ENCODE measurements at places on chromosomes 7 and 10.

GRCh38 chr10:93821051-93821772 lies 63.5 kb downstream of the LGI1 start:
- no peak for DNase-seq

DNA sequence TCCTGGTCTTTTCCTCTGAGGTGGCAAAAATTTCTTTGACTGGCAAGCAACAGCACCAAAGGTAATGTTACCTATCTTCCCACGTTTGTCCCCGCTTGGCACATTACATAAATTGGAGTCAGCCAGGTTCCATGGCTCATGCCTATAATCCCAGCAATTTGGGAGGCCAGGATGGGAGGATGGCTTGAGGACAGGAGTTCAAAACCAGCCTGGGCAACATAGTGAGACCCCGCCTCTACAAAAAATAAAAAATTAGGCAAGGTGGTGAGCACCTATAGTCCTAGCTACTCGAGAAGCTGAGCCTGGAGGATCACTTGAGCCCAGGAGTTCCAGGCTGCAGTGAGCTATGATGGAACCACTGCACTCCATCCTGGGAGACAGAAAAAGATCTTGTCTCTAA lies 139.5 kb downstream of the IDE start:
- no peak for DNase-seq

GRCh38 chr7:2512179-2512661 lies 7.4 kb upstream of the LFNG start:
- no peak for DNase-seq

- DNase-seq, result no peak
These were observed 27.9 kb downstream of the FGFR2 start for GRCh38 chr10:121570315-121570714.

DNA sequence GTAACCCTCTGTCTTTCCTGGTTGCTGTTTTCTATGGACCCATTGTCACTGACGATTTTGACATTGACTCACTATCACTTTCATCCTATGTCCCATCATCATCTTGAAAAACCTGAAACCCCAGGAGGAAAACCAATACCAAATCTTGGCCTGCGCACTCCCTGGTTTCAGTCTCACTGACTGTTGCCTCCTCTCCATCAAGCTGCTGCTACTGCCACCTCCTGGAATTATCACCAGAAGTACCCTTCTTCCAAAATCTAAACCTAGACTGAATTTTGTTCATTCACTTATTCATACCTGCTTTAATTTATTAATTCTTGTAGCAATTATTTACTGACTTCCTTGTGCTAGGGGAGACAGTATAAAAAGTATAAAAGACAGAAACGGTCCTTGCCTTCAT lies 44.5 kb upstream of the ACBD5 start:
- DNase-seq, result no peak

Measured in stimulated activated CD8-positive, alpha-beta memory T cell treated with anti-CD3 and anti-CD28 coated beads, Interleukin-4, amount 100 ng/mL, for 1 hour (primary cell).